ENCODE measurements at places on chromosomes 1 and 21.

DNA sequence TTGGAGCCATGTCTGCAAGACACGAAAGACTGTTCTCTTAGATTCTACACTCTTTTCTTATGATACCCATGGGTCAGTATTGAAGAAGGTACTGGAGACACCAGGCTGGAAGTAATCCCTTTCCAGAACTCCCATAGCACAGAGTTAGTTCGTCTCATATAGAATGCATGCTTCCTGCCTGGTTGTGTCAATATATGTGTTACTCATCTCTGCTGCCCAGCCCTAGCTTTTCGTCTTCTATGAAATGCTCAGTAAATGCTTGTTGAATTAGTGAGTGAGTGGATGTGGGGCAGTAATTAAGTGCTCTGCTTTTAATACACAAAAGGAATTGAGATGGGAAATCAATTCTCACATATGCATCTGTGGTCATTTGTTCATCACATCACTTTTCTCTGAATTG, 32.1 kb downstream of the ADCY10 start:
- no peak for DNase-seq

DNA sequence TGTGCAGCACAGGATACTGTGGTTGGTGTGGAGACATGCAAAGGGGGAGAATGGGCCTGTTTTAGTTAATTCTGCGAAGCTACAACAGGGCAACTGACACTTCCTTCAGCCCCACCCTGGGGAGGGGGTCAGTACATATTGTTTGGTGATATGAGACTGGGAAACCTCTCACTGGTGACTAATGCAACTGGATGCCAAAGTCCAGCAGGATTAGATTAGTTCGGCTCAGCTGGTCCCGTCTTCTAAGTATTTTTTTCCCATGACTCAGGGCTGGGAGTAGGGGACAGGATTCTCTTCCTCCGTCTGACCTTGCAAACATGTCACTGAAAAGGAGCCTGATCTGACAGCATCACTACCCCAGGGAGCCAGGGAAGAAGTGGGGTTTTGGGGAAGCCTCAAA, 43.0 kb downstream of the PLXNA2 start:
- DNase-seq = no peak

DNA sequence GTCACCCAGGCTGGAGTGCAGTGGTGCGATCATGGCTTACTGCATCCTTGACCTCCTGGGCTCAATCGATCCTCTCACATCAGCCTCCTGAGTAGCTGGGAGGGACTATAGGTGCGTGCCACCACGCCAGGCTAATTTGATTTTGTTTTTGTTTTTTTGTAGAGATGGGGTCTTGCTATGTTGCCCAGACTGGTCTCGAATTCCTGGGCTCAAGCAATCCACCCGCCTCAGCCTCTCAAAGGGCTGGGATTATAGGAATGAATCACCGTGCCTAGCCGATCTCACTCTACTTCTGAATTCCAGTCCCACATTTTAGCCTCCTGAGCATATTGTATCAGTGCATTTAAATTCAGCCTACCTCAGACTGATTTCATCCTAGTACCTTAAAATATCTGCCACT, 1.8 kb downstream of the CTXND2 start:
- DNase-seq = no peak

DNA sequence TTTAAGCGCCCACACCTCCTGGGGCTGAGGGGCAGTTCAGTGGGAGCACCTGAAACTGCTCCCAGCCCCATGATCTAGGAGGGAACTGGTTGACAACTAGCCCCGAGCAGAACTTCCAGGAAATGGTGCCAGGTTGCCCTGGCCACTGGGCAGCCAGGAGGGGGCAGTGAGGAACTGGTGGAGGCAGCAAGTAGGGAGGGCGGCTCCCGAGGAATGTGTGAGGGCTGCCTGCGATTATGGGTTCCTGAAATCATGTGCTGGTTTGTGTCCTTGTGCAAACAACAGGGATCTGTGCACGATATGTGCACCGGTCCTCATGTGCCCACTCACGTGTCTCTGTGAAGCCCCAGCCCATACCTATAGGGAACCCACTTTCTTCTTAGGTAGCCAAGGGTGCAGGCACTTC, 9.9 kb downstream of the GPR3 start:
- DNase-seq = peak; percentile 65

GRCh38 chr21:28543975-28544374, 448.7 kb downstream of the LTN1 start:
- no peak for DNase-seq

GRCh38 chr1:47474278-47475193, 36.7 kb downstream of the FOXD2 start:
- DNase-seq = no peak

DNA sequence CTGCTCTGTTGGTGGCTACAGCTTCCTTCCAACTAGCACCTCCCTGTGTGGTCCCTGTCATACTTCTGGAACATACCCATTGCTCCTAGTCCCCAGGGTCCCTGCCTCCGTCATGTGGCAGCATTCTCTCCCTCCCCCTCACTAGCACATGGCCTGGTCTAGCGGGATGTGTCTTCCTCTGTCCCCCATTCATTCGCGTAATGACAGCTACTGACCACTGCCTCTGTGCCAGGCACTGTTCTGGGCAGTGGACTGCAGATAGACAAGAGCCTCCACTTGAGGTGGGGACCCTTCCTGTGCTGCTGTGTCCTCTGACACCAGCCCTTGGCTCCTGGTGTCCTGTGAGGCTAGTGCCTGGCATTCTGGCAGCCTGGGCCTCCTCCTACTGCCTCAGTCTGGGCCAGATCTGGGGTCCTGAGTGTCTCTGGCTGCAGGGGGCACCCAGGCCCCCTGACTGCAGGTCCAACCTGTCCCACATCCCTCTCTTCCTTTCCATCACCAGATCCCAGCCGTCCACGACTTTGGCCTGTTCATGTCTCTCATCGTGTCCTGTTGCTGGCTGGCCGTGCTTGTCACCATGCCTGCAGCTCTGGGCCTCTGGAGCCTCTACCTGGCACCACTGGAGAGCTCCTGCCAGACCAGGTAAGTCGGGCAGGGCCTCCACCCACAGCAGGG, 38.1 kb downstream of the DISP3 start:
- no peak for DNase-seq

DNA sequence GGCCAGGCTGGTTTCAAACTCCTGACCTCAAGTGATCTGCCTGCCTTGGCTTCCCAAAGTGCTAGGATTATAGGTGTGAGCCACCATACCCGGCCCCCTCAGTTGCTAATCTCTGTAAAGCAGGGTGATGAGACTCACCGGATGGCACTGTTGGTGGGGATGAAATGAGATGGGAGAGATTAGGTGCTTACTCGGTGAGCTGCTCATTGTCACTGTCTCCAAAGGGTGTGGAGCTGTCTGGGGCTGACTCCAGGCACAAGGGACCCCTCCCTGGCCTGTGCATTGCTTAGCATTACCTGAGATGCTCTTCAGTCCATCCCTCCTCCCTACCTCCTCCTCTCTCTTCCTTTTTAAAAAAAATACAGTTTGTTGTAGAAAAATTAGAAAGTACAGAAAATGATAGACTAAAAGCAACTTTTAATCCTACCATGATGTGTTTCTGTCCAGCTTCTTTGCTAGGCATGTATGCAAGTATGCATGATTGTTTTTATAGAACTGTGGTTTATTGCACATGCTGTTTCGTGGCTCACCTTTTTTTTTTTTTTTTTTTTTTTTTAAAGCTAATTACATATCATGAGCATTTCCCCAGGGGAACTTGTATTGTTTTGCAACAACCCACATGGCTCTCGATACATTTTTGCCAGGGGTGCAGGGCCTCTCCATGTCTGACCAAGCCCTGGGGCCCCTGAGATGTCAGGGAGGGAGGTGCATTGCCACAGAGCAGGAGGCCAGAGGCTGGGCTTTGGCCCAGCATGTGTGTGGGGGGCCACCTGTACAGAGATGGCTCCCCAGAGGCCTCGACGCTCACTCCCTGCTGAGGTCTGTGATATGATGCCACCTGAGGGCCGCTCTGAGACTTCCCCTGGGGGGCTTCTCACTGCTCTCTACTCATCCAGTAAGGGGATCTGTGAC, 55.4 kb downstream of the ARHGEF10L start:
- DNase-seq = no peak

DNA sequence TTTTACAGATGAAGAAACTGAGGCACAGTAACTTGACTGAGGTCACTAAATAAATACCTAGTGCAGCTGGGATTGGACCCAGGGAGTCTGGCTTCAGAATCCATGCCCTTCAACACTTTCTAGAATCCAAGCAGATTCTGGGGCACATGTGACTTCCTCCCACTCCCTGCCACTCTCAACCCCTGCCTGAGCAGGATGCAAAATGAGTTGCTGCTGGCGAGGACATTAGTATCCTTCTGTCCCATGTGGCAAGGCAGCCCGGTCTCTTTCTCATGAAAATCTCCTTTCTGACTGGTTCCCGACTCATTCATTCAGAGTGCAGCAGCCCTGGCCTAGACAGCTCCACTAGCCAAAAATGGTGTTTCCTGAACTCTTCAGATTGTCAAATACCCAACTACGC, 28.4 kb downstream of the TNNT2 start:
- no peak for DNase-seq

DNA sequence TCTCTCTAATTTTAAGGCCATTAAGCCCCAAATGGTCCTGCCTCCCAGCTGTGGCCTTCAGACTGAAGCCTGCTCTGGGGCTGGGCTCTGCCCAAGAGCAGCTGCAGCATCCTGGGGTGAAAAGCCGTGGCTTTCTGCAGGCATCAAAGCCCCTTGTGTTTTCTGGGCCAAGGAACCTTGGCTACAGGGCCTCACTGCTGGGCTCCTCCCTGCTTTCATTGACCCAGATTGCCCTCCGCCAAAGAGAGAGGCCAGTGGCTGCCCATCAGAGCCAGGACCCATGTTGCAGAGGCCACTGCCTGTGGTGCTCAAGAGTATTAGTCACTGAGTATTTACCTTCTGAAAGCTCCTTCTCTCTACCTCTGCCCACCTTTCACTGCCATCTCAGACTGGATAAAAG, 1.6 kb downstream of the ZNF648 start:
- DNase-seq = no peak

- DNase-seq = no peak
Observed at GRCh38 chr1:169112241-169112640, 5.8 kb downstream of the ATP1B1 start.

DNA sequence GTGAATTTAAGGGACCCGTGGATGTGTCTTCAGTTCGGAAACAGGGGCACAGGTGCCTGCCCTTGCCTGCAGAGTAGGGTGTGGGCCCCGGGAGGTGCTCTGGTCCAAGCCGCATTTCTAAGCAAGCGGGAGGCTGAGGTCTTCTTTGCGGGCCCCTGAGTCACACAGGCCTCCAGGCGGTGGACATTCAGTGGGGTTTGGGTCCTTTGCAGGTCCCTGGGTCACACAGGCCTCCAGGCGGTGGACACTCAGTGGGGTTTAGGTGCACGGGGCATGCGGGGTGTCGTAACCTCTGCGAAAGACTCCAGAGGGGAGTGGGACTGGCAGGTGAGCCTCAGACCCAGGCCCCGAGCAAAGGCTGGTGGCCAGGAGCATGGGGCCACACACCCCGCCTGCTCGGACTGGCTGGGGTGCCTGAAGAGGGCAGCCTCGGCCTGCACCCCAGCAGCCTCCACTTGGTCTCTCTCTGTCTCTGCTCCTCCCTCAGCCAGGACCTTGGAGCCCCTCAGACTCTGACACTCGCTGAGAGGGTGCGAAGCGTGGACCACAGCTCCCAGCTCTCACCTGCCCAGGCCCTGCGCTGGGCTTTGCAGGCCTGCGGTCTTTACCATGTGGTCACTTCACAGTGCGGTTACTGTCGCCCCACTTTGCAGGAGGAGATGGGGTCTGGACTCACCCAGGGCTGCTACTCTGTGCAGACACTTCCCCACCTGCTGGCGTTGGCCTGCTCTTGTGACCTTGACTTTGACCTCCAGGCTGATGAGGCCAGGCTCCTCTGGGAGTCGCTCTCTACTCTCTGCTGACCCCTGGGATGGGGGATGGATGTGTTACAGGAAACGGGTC, 6.0 kb upstream of the AGPAT3 start:
- no peak for DNase-seq

GRCh38 chr21:20883408-20883800, 114.8 kb upstream of the NCAM2 start:
- DNase-seq = no peak

DNA sequence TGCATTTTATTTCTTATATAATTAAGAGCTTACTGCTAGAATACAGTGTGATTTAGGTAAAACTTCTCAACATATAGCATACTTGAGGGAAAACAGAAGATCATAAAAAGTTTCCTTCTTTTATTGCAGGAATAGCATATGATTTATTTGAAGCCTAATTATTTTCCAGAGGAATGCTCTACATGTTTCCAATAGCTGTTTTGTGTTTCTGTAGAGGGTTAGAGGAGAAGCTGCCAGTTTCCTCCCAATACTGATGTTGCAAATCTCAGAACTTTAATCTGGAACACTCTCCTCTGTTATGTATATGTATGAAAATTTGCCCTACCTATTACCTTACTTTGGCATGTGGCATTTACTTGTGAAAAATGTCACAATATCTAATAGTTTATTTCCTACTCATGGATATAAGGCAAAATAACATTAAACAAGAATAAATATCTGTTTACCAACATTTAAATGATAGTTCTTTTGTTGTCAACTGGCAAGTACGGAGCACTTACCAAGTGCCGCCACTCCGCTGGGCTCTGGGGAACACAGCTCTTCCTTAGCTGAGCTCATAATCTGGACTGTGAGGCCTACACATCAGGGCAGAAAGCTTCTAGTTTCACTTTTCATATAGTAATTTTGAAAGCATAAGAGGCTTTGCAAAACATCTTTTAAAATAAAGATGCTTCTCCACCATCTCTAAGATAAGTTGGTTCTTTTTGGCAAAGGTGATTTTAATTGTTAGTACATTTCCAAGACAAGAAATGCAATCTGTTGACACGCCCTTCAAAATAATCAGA, 239.8 kb upstream of the C1orf105 start:
- DNase-seq = no peak

DNA sequence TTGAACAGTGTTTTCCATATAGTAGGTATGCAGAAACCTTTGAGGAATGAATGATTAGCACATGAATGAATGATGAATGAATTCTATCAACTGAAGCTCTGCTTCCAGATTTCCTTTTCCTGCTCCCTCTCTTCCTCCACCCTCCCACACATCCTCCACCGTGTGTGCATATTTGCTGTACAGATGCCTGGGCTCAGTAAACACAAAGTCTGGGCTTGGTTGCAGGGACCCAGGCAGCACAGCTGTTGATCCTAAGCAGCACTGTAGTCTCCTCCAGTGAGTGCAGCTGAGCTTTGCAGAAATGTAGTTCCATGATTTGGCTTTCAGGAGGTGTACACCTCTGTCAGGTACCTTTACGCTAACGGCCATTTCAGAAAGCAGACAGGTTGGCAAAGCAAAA, 611.7 kb downstream of the NUF2 start:
- no peak for DNase-seq

DNA sequence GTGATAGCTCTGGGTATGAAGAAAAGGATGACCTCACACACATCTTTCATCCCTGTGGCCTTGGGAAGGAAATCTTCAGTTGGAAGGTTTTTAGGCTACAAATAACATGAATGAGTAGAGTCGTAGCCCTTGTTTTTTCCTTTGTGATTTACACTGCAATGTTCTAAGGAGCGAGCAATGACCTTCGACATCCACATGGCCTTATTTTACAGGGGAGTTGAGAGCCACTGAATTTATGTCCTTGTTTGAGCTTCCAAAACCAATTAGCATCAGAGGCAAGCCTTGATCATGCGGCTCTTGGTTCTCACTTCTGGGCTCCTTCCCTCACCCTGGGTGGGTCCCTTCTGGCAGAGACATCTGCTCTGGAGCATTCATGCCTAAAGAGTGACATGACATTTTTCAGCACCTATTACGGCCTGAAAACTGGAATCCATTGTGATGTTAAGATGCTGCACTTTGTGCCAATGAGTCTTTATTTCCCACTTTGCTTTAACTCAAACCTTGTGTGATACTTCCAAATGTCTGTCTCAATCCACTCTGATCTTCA, 70.5 kb upstream of the RUNX1 start:
- no peak for DNase-seq
